ENCODE measurements at places on chromosomes 11 and 22.

DNA sequence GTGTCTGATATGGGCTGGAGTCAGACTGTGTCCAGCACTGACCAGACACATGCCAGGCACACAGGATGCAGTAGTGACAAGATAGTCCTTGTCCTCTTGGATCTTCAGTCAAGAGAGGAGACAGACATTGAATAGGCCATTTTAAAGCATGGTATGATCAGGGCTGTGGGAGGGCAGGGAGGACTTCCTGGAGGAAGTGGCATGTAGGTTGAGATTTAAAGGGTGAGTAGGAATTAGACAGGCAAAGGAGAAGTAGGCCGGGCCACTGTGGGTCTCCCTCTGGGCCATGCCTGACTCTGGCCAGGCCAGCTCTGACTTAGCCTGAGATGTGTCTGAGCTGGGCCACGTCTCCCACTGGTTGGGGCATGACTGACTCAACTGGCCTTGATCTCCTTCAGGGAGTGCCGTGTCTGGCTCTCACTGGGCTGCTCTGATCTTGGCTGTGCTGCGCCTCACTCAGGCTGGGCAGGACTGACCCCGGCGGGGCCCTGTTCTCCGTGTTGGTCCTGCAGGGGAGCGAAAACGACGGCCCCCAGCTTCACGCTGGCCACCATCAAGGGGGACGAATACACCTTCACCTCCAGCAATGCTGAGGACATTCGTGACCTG lies 71.2 kb downstream of the MYO7A start:
- no peak for DNase-seq

DNA sequence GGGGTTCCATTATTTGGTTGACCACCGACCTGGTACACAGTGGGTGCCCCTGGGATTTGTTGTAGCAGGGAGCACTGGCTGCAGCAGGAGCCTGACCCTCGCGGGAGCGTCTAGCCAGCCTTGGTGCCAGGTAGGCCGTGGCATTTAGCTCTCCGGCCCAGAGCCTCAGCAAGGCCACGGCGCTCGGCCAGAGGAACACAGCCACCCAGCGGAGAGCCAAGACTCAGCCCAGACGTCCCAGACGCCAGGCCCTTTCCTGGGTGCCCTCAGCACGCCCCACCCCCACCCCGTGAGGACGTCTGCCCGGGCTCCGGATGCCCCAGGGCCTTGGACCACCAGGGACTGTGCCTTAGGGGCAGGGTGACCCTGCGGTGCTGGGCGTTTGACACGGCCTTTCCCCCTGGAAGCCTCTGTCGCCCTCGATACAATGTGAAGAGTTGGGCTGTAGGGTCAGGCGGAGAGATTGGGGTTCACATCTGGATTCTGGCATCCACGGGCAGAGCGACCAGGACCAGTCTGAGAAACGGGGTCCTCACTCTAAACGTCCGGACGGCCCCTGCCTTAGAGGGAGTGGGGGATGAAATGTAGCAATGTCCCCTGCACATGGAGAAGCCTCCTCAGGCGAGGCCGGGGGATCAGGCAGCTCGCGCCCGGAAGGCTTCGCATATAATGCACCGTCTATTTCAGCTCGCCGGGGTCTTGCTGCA lies 99.2 kb upstream of the FGF3 start:
- DNase-seq = no peak

- no peak for DNase-seq
Measured at GRCh38 chr22:16783930-16784354, 41.3 kb downstream of the XKR3 start.

DNA sequence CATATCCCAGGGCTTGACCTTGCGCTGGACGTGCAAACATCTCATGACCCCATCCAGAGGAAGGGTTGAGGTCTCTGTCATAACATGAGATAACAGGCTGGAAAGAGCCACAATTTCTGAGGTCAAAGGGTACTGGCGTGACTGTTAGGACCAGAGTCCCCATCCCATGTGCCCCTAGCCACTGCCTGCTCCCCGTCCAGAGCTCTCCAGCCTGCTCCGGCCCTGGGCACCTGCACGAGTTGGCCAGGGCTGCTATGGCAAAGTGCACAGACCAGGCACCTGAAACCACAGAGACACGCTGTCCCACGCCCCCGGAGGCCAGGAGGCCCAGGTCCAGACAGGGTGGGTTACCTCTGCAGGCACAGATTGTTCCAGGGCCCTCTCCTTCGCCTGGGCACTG lies 58.9 kb downstream of the SHANK2 start:
- no peak for DNase-seq

GRCh38 chr11:120667281-120667680 lies 155.7 kb downstream of the GRIK4 start:
- no peak for DNase-seq

DNA sequence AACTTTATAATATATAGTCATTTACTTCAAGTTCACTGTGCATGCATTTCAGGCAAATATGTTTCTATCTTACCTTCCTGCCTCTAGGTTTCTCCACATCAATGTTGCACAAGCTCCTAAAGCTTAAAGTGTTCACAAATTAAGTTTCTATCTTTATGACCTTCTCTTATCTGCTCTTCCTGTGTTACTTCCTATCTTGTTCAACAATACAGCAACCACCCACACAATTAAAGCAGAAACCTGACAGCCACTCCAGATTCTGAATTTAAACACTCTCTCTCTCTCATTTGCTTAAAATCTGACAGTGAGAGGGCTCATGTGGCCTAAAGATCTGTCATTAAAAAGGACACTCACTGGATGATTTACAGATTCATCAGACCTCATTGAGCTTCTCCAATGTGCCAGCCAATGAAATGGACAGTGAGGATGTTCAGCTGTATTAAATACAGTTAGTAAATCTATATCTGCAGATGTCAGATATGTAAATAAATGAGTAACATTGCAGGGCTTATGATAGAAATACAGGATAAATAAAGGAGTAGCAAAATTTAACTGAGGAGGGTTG lies 10.9 kb downstream of the PDGFD start:
- DNase-seq = no peak

DNA sequence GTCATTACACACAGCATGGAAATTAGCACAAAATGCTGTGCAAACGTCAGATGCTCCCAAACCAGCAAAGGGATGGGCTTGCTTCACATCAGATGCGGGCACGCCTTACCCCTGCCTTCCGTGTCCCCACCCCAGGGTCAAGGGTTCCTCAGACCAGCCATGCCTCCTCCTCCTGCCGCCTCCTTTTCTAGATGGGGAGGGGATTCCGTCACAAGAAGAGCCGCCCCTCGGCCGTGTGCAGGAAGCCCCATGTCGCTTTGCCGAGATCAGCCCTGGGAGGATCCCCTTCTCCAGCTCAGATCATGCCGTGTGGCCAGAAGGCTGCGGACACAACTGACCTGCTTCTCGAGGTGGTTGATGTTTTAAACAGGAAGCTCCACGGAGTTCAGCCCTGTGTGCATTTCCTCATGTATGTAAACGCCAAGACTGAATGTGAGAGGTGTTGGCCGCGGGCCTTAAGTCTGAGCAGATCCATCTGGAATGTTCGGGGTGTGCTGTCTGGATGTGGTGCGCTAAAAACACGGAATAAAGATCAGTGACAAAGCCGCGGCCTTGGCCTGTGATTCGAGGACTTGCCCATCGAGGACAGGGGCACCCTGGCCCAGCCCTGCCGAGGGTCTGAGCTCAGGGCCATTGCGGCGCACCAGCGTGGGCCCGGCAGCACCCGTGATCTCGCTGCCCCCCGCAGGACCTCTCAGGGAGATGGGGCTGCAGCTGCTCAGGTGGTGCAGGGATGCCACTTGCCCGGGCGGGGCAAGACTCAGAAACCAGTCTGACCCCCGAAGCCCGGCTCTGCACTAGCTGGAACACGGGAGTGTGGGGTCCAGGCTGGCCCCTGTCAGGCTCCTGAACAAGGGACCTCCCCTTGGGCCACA lies 412.9 kb downstream of the TBC1D22A start:
- no peak for DNase-seq

DNA sequence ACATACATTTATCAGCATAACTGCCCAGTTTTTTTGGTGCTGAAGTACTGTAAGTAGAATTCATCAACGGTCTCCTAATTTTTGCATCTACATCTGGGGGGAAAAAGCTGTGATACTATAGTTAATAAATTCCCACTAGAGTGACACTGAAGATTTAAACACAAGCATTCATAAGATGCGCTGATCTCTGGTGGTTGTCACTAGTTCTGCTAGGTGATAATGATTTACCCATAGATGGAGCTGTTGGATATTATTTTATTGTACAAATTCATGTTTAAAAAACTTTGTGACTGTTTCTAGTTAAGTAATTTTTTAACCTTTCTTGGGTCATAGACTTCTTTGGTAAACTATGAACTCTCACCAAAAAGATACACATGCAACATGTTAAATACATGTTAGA lies 106.6 kb downstream of the EMSY start:
- no peak for DNase-seq

DNA sequence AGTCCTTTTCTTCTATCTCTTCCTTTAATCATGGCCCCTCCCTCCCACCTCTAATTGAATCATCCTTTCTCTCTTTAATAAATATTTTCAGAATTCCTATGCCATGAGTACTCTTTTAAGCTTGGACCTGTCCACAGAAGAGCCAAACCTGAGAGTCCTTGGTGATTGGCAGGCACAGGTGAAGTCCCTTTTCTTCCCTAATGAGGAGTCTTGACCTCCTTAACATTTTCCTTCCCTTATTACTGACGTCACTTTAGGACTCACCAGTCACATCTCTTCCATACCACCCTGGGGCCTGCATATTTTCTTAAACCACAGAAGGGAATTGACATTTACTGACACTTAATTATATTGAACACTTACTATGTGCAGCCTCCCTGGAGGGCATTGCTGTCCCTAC lies 41.0 kb upstream of the RASSF10 start:
- DNase-seq = no peak

GRCh38 chr11:121909596-121909995 lies 206.4 kb downstream of the BLID start:
- no peak for DNase-seq

GRCh38 chr22:31650391-31650790 lies 11.6 kb downstream of the PISD start:
- no peak for DNase-seq

- no peak for DNase-seq
Measured at GRCh38 chr11:106821826-106822225, 196.4 kb downstream of the GUCY1A2 start.
